GM19239 (cell line): ENCODE measurements at places on chromosomes 1 and 21.
A peak's percentile ranks its signal among the peaks of the same experiment; 100 is the strongest.

- no peak for DNase-seq
These were observed 16.6 kb downstream of the STX12 start for GRCh38 chr1:27789540-27790041.

DNA sequence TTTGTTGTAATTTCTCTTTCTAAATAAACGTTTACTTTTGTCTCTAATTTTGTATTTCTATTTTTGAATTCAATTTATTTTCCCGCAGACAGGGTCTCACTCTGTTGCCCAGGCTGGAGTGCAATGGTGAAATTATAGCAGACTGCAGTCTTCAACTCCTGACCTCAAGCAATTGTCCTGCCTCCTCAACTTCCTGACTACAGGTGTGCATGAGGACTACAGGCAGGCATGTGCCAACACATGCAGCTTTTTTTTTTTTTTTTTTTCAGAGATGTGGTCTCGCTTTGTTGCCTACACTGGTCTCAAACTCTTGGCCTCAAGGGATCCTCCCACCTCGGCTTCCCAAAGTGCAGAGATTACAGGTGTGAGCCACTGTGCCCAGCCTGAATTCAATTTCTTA is 36.7 kb upstream of the IL20 start:
- DNase-seq: no peak

GRCh38 chr1:31800674-31800967 is 15.2 kb downstream of the SPOCD1 start:
- DNase-seq: no peak

DNA sequence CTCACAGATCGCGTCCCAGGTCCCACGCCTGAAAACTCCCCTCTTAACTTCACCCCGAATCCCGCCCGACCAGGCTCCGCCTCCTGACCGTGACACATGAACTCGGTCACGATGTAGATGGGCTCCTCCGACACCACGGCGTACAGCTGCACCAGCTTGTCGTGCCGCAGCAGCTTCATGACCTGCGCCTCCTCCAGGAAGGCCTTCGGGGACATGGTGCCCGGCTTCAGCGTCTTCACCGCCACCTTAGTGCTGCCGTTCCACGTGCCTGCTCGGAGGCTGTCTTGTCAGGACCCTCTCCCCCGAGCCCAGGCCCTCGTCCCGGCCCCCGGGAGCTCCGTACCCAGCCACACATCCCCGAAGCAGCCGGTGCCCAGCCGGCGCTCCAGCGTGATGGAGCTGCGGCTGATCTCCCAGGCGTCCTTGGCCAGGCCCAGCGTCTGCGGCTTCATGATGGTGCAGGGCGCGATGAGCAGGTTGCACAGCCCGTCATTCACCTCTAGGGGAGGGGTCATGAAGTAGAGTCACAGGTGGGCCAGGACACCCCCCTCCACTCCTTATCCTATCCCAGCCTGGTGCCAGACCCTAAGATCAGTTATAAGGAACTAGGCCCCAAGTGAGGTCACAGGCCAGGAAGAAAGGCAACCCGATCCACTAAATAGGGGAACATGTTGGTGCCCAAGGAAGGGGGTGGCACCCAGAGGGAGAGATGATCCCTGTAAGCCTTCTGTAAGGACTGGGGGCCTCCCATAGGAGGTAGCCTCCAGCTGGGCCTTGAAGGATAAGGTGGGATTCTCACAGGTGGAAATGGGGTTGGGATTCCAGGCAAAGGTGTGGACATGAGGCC is 11.6 kb upstream of the AHDC1 start:
- DNase-seq: no peak

DNA sequence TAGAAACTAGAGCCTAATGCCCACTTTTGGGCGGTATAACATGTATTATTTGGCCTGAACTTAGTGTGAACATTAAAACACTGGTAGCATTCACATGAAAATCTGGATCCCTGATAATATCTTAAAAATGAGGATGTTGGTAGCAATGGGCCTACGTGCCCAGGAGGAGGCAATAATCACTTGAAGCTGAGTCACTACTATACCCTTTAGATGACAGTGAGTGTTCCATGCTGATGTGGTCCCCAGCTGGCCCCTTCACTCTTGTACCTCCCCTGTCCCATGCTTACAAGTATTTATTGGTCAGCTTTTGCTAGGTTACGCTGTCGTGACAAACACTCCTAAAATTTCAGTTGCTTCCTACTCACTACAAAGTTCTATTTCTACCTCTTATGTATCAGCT is 23.0 kb upstream of the POU2F1 start:
- DNase-seq: no peak

GRCh38 chr1:65063025-65063424 is 85.0 kb upstream of the AK4 start:
- no peak for DNase-seq

DNA sequence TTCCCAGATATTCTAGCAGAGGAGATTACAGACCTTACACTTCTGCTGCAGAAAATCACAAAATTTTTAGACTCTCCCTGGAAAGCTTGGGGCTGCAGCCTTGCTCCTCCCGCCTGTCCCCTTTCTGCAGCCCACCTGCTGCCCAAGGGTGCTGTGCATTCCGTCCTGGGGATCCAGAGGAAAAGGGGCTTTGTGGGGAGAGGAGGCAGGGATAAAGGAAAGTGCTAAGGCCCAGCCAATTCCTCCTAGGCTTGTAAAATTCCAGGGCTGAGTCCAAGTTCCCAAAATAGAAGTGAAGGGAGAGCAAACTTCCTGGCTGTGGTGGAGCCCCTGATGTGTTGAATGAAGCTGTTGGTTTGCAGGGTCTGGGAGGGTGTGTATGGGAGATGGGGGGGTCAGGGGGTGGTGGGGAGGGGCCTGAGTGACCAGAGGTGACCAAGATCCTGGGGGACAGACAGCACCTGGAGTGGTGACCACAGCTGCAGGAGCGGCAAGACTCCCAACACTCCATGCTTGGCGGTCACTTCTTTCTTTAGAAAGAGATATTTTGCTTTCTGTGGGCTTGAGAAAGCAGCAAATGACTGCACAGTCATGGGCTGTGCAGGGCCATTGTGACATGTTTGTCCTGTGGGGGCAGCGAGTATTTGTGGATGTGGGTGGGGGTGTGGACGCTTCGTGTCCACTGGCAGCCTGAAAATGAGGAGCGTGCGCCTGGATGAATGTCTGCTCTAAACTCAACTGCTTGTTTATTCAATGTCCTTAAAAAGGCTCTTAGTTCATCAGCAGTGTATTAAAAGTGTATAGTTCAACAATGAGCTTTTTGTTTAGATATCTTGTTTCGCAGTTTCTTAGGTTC is 68.4 kb downstream of the TLR5 start:
- DNase-seq: no peak

GRCh38 chr1:234633246-234634003 is 23.4 kb upstream of the IRF2BP2 start:
- no peak for DNase-seq

GRCh38 chr1:43359696-43360095 is 915 bp downstream of the CDC20 start:
- no peak for DNase-seq

- peak; percentile 31 for DNase-seq
These were observed 90.5 kb downstream of the EDEM3 start for GRCh38 chr1:184664042-184664660.

DNA sequence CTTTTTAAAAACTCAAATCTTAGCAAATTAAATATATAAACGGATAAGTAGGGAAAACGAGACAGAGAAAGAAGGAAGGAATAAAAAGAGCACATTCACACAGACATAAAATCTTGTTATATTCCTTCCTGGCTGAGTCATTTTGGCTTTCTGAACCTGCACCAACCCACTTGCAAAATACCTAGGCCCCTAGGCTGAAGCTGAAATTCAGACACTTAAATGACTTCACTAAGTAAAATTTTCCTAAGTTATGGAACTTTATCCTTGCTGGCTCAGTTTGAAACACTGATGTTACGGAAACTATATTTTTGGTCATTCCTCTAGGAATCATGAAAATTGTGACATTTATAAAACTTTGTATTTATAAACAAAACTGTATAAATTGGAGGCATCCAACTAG is 462.8 kb upstream of the NFIA start:
- DNase-seq: no peak

GRCh38 chr1:7287013-7287412 is 484.1 kb upstream of the VAMP3 start:
- no peak for DNase-seq

DNA sequence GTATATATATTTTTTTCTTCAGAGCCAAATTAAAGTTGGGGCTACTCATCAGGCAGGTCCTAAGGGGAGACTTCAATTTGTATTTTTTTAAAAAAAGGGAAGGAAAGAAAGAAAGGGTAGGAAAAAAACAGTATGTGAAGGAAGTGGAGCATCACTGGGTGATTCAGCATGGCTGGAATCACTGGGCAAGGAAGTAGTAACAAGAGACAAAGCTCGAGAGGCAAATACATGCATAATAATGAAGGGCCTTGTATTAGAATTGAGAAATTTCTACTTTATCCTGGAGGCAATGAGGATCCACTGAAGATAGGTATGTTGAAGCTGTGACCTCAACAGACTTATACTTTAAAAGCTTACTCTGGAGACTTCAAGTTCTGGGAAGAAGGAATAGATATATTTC is 184.4 kb downstream of the COQ8A start:
- no peak for DNase-seq

DNA sequence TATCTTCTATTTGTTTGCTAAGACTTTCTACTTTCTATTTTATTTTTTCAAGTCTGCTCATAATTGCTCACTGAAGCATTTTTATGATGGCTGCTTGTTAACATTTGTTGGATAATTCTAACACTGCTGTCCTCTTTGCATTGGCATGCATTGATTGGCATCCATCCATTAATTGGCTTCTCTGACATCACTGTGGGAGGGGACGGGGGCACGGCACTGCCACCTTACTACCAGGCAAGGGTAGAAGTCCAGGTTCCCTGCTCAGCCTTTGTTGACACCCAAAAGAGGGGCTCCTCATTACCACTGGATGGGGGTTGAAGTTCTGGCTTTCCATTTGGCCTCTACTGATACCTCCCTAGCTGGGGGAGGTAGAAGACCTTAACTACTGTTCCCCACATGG is 11.5 kb upstream of the ABCG1 start:
- DNase-seq: no peak

DNA sequence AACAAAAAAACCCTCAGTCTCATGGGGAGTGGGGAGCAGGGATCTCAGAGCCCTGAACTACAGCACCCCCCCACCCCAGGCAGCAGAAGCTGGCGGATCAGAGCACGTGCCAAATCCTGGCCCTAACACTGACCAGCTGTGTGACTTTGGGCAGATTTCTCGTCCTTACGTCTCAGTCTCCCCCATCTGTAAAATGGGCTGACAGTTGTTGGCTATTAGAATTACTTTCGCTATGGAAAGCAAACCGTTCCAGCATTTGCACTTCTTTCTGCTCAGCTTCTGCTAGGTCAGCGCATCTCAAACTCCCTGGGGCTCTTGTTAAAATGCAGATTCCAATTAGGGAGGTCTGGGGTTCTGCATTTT is 15.5 kb downstream of the TNFRSF8 start:
- DNase-seq: no peak

DNA sequence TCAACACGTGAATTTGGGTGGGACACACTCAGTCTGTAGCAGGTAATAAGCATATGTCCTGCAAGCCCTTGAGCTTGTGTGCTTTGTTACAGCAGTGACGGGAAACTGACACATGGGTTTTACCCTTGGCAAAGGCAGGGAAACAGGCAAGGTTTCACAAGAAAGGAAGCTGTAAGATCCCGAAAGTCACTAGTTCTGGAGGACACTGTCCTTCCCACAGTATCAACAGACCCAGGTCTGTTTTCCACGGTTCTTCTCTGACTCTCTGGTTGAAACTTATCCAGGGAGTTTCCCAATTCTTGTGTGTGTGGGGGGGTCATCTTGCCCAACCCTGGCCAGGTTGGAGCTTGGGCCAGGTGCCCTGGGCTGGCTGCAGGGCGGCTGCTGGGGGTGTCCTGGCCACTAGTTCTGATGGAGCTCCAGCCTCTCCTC is 29.3 kb upstream of the ZBTB21 start:
- no peak for DNase-seq

DNA sequence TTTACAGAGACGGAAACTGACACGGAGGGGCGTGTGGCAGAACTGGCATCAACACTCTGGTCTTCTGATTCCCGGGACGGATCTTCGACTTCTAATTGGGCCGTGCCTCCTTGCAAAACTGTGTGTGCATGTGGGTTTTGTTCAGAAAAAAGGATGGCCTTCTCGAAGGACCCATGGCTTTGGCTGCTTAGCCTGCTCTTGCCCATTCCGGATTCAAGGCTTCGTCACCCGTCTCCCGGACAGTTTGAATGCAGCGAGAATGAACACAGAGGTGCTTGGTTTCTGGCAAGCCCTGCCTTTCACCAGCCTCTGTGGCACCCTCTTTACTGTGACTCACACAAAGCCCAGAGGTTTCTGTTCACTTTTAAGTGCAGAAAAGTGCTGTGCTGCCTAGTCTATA is 120.1 kb downstream of the PRDM2 start:
- DNase-seq: no peak

- no peak for DNase-seq
These were observed 100.4 kb upstream of the TMEM51 start for GRCh38 chr1:15053153-15053552.

DNA sequence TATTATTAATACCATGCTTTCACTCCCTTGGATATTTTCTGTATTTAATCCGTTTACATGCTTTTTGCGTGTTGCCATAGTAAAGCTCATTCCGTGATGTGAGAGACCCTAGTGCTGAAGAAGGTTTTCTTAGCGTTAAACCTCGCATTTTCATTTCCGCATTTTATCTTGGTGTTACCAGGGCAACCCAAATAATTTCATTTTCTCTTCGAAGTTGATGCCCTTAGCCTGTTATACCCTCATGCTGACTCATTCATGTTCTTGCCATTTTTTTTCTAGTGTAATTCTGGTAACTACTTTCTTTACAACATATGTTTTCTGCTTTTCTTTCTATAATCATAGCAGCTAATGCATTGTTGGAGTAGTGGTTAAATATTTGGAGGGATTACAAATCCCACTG is 37.2 kb downstream of the LRRC8C start:
- peak; percentile 47 for DNase-seq

DNA sequence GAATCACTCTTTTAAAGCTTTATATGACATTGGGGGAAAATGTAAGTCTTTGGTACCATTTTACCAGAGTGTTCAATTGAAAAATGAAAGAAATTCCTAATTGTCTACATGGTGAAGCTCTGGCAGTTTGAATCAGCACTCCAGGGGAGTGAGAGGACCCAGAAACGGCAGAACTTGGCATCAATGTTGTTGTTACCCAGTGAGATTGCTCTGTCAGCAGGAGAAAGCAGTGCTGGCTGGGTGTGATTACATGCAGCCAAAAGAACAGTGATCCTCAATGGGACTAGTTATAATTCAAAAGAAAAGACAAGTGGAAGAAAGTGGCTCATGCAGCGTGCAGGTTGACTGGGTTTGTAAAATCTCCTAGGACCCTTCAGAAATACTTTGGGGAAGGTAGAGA is 206.4 kb downstream of the PTPRC start:
- no peak for DNase-seq

DNA sequence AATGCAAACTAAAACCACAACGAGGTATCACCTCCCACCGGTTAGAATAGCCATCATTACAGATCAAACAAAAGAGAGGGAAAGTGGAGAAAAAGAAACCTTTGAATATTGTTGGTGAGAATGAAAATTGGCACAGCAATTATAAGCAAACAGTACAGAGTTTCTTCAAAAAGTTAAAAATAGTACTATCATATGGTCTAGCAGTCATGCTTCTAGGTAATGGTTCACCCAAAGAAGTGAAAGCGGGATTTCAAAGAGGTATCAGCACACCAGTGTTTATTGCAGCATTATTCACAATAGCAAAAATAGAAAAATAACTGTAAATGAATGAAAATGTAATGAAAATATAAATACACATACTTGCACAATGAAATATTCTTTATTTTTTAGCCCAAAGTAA is 8.2 kb downstream of the OR2T10 start:
- no peak for DNase-seq

GRCh38 chr1:53262000-53262399 is 23.7 kb upstream of the MAGOH start:
- DNase-seq: no peak

GRCh38 chr1:172637522-172637921 is 21.4 kb upstream of the FASLG start:
- DNase-seq: no peak
